NCI-H1417 (cell line): ENCODE measurements at places on chromosomes 1 and 21.

GRCh38 chr1:23179862-23180261 lies 11.2 kb upstream of the LUZP1 start:
- DNase-seq = no peak

DNA sequence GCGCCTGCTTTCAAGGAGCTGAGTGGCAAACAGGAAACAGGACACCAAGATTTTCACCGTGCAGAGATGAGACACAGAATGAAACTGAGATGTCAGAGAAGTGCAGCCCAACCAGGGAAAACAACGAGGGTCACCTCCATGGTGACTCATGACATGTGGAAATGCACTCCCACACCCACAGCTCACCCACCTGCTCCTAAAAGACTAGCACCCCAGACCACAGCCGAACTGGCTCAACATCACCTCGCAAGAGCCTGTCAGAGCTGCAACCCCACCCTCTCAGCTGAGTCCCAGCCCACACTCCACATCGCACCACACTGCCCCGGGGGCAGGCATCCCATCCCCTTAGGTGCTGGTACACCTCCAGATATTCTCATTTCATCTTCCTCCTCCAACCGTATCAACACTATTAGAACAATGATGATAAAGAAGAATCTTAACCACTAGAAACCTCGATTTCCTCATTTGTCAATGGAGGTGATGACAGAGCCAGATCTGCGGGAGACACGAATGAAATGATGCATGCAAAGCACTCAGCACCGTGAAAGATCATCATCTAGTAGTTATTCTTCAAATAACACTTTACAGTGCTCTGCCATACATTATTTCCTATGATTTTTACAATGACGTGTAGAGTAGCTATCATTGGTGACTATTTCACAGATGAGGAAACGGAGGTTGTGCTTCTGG lies 103.2 kb downstream of the DMRTB1 start:
- no peak for DNase-seq

DNA sequence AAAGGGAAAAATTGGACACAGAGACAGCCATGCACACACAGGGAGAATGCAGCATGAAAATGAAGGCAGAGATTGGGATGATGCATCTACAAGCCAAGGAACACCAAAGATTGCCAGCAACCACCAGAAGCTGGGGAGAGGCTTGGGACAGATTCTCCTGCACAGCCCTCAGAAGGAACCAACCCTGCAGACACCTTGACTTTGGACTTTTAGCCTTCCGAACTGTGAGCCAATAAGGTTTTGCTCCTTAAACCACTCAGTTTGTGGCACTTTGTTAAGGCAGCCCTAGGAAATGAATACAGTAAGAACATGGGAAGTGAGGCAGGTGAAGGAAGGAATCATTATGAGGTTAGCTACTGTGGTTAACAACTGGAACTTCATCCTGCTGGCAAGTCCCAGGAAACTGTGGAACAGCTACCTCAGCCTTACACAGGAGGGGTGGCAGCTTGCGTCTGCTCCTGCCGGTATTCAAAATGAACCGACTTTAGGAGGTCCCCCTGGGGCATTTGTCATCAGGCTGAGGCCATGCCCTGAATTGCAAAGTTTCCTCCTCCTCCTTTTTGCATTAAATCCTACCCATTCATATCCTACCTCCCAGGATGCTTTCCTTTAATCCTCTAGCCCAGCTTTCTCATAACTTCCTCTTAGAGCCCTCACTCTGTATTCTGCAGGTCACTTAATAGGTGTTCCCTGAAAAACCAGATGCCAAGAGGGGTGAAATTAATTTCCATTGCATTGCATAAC lies 15.4 kb downstream of the CD247 start:
- no peak for DNase-seq

DNA sequence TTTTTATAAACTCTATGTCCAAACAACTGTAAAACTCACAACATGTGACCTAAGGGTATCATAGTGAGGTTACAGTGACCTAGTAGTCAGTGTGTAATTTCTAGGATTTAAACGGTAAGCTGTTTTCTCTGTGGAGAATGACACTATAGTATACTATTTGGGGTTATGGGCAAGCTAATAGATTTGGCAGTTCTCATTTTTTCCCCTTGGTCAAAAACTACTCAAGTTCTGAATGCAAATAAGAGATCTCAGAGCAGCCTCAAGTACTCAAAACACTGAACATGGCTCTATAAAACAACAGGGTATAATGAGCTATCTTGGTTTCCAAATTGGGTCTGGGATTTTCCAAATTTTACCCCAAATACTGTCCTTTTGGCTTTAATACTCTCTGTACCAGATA lies 88.5 kb upstream of the HMCN1 start:
- DNase-seq = no peak

- DNase-seq = no peak
Measured at GRCh38 chr1:47870946-47871676, 126.1 kb downstream of the TRABD2B start.

DNA sequence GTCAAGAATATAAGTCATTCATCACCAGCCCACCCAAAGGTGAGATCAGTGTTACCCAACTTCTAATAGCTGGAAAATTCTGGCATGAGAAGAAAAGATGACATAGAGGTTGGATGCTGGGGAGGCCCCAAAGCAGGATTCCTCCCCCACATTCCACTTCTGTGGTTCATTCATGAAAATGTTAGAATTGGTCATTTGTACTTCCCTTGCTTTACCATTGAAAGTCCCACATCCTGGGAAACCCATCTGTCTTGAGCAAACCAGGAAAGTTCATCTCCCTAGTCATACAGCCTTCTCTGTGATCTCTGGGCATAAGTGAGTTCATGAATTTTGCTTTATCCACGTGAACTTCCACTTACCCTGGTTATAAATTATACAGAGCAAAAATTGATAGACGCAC lies 66.8 kb downstream of the SERINC2 start:
- no peak for DNase-seq

DNA sequence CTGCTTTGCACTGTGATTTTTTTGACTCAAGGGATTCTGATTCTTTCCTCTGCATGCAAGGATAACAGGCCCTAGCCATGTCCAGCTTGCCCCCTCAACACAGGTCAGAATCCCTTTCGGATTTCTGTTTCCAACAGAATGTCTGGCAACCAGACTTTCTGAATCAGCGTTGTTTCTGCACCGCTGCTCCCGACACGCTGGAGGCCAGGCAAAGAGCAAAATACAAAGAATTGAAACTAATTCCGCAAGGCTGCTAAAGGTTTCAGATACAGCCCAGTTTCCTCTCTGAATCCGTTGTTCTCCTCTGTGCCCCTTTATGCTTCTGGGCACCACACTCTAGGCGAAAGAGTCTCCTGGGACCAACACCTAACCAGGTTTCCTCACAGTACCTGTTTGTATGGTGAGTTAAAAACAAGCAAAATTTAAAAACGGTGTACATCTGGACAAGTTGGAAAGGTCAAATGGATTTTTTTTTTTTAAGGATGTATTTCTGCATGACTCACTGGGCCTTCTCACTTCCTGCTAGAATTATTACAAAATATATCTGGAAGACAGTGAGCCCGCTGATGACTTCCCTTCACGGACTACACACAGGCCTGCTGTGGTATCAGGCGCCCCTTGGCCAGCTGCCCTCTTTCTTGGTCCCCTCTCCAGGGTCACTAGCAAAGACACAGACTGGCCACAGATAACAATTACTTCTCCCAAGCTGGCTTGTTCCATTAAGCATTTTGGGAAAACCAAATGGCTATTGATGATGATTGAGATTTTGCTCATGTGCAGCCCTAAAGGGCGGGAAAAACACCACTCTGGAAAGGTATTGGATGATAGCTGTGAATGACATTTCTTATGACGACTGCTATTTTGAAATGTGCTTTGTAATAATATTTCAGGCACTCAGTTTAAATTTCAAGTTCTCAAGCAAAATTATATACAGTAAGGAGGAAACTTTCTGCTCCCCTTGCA lies 118.3 kb downstream of the TGFB2 start:
- DNase-seq = no peak

DNA sequence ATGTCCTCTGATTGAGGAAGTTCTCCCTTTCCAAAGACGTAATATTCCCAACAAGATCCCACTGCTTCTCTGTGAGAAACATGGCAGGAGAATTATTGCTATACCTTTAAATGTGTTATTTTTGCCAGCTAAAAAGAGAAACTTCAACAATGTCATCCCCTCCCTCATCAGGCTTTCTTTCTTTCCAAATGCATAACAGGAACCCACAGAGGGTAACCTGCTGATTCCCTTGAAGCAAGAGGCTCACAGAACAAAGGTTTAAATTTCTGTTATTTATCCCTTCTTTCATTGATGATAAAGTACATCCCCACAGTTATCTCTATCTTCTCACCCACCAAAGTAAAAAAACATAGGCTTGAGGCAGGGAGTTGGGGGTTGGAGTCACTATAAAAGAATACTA lies 102.1 kb downstream of the SLC30A10 start:
- DNase-seq = no peak

GRCh38 chr1:175935566-175936115 lies 192.2 kb upstream of the TNR start:
- DNase-seq = no peak

DNA sequence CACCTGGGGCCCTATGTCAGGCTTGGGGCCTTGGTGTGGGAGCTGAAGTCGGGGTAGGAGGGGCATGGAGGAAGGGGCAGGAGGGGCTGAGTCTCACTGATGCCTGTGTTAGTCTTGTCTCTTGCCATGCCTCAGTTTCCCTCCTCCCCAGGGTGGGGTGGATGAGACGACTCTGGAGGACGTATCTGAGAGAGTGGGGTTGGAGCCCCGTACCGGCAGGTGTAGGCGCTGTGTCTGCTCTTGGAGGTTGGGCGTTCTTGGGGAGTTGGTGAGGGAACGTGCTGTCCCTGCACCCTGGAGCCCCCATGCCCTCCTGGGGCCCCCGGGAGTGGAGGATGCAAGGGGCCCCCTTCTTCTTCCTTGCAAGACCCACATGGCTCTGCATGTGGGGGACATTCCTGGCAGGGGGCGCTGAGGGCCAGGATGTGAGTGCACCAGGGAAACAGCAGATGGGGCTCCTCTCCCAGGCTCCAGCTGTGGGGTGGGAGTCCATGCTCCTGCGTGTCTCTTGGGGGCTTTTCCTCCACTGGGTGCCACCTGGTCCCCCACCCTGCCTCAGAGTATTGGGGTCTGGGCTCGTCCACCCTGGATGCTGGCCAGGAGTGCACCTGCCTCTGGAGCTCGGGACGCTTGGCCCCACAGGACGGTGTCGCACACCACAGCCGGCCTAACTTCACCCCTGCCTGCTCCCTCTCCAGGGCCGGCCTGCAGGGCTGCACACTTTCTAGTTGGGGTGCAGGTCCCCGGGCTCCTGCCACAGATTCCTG lies 1.4 kb upstream of the TNFRSF14 start:
- DNase-seq = peak; percentile 23

GRCh38 chr1:230424391-230425251 lies 1.5 kb downstream of the PGBD5 start:
- peak; percentile 58 for DNase-seq

DNA sequence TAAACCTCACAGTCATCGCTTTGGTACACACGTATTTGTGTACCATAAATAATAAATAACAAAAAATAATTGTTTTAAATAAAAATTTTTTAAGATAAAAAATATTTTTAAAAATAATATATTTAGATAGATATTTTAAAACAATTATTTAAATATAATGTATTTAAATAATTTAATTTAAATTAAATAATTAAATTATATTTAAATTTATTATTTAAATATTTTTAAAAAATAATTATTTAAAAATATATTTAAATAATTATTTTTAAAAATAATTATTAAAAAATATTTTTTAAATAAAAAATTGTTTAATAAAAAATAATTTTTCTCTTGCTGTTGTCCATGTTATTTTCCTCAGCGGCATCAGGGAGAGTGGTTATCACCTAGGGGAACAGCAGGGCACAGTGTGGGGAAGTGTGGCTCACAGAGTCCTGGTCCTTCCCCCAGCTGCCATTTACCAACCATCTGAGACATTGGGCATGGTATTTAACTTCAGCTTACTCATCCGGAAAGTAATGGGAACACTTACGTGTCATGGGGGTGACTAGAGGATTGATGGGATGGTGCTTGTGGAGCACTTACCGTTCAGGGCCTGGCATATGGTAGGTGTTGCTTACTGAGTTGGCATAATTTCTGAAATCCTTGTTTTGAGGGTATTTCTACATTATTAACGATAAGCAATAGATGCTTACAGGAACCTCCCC lies 92.9 kb upstream of the TSPAN2 start:
- DNase-seq = peak; percentile 10

DNA sequence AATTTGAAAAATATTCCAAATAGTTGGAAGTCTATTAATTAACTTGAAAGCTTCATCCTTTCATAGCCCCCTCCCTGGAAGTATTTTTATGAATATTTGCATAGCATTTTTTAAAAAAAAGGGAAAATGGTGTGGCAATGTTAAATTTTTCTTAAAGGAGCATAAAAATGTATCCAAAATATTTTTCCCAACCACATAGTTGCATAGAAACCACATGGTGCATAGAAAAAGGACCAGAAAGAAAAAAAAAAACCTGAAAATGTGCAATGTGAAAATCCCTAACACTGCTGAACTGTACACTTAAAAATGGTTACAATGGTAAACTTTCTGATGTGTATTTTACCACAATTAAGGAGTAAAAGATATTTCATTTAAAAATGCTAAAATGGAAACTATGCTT lies 8.0 kb downstream of the C1orf167 start:
- no peak for DNase-seq

DNA sequence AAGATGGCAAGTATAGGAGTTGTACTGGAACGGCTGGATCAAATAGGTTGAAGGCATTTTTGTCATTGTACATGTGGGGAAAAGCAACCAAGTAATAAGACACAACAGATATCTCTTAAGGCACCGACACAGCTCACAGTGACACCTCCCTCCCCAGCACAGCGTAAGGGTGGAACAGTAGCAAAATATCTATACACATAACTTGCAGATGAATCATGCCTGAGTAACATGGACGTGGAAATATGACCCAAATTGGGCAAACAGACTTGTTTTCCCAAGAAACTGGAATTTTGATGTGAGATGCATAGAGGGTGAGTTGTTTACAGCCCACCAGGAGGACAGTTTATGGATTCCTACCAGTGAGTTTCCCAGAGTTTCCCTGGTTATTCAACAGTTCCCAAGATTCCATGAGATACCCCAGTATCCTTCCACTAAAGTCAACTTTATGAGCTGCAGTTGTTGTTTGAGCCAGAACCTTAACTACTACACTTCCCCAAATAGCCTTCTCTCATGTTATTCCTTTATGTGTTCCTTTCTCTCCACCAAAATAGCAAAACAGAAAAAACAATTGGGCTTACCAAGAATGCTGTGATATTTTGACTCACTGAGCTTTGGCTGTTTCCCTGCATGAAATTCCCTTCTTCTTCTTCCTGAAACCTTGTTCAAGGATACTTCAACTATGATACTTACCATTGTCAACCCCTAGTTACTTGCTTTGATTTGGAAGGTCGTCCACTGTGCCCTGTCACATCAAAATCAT lies 7.1 kb upstream of the DR1 start:
- DNase-seq = no peak

DNA sequence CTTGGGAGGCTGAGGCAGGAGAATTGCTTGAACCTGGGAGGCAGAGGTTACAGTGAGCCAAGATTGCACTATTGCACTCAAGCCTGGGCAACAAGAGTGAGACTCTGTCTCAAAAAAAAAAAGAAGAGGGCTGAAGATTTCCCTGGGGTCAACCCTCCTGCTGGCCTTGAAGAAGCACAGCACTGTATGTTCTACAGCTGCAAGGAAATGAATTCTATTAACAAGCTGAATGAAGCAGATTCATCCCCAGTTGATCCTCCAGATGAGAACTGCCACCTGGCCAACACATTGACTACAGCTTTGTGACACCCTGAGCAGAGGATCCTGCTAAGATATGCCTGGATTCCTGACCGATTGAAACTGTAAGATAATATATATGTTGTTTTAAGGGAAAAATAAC lies 129.5 kb downstream of the ADSS2 start:
- DNase-seq = no peak

GRCh38 chr1:26921126-26921539 lies 410 bp upstream of the NUDC start:
- no peak for DNase-seq
